NCI-H146 (cell line): ENCODE measurements at places on chromosomes 2 and 18.

DNA sequence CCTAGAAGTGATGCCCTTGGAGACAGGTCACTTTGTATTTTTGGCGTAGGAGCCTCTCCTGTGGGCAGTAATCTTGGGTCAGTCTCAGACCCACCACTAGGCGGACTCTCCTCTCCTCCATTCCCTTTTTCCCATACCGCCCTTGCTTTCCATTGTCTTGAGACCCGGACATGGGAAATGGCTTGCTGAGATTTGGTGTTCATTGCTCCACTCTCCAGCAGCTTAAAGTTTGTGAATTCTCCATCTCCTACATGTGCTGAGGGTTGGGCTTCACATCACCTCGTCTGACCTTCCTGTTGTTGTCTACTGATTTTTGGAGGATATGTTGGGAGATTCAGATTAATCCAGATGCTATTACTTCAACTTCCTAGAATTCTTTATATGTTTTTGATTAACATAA lies 159.2 kb upstream of the RAB12 start:
- DNase-seq: peak; percentile 40

GRCh38 chr2:173511942-173512341 lies 157.3 kb downstream of the CDCA7 start:
- no peak for DNase-seq

GRCh38 chr2:241033336-241033987 lies 35.0 kb downstream of the SNED1 start:
- DNase-seq: no peak

DNA sequence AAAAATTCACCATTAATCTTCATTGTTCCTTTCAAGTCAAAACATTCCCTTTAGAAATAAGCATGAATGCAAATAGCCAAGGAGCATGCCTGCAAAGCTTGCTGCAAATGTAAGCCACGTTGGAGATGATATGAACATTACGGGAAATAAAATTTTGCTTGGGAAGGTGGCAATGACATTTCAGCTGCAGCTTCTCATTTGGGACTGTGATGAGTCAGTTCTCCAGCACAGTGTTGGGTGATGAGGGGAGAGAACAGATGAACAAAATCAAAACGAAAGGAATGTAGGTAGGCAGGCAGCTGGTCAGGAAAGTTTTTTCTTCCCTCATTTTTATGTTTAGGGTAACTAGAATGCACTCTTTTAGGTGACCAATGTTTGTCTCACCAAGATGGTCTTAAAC lies 65.3 kb upstream of the CHRNA1 start:
- no peak for DNase-seq

- DNase-seq: peak; percentile 5
Observed at GRCh38 chr2:26807788-26808460, 22.1 kb downstream of the CENPA start.

DNA sequence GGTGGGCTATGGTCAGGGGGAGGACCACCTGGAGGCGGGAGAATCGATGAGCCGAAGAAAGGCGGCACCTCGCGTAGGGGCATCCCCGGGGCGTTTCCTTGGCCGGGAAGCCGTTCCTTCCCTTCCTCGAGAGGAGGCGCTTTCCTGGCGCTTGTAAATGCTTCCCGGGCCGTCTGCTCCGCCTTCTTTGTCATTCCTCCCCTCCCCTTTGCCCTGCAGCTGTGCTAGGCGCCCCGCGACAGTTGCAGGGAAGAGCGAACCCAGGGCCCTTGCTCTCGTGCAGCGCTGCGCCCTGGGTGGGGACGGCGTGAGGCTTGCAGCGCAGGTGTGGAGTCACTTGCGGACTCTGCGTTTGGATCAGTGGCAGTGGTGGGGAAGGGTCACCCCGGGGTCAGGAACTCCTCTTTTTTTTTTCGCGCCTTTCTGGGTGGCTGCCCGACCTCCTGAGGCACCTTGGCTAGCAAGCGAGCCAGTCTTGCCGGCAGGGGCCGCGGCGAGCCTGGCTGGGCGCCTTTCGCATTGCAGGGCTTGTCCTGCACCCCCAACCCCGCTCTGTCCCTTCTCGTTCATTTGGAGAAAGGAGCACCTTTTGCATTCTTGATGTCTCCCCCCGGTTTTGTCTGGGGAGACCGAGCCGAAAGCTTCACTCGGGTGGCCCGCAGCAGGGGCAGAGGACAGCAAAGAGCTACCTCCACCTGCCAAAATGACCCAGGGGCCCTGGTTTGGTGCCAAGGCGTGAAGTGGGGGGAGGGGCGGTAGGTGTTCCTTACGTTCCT lies 858 bp downstream of the KCNS3 start:
- DNase-seq: peak; percentile 52

DNA sequence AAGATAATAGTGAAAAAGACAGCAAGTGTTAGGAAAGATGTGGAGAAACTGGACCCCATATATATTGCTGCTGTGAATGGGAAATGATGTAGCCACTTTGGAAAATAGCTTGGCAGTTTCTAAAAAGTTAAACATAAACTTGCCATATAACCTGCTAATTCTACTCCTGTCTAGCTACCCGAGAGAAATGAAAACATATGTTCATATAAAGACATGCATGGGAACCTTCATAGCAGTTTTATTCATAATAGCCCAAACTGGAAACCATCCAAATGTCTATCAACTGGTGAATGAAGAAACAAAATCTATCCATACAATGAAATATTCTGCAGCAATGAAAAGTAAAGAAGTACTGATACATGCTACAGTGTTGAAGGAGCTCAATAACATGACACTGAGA lies 50.4 kb upstream of the NABP1 start:
- no peak for DNase-seq

DNA sequence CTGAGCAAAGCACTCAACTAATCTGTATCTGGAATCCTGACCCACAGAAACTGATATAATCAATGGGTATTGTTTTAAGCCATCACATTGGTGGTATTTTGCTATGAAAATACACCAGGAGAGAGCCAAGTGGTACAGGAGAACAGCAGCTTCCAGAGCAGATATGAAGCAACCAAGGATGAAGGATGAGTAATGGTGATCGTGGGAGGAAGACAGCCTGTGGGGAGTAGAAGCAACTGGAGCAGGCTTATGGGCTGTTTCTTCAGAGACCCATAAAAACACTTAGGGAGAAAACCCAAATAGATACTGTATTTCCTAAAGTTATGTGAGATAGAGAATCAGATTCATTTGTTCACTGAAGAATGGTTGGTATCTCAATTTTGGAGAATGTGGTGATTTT lies 330.8 kb downstream of the NUP35 start:
- no peak for DNase-seq

- DNase-seq: no peak
Observed at GRCh38 chr2:197378086-197378485, 56.7 kb downstream of the SF3B1 start.

GRCh38 chr18:10499230-10499629 lies 26.6 kb upstream of the NAPG start:
- DNase-seq: no peak

GRCh38 chr18:8776013-8776943 lies 70.9 kb downstream of the MTCL1 start:
- DNase-seq: no peak

DNA sequence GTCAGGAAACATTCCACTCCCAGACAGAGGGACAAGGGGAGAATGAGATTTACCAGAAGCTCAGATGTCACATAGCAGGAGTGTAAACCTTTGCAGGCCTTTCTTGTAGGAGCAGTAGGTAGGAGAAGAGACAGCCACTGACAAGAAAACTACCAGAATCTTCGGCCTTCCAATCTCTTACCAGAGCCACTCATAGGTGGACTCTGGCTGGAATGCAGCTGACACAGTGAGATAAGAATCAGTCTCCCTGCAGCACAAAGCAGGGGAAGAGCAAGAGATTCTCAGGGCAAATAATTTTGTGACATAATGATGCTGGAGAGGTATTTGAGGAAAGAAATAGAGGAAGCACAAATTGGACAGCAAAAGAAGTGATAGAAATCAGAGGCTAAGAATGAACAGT lies 1534.5 kb downstream of the DPP10 start:
- no peak for DNase-seq

DNA sequence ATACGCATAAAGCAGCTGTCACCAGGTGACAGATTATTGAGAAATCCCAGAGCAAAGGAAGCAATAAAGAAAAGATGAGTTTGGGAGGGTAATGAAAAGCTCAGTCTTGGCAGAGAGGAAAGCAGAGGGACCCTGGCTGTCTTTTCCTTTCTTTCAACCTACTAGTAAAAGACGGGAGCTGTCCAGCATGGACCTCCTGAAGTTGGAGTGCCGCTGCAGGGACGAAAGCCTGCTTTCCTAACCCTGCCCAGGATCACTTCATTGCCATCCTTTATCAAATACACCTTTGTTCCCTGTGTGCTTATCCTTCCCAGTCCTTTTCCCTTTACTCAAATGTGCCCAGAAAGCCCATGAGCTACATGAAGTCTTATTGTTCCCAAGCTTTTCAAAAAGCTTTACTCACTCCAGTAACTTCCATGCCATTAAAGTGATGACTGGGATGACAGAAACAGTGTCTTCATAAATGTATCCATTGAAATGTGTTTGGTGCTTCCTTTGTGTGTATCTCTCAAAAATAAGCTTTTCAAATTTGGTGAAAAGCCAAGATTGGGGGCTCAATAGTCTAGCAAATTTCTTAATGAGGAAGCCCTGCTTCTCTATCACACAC lies 3.7 kb upstream of the SPR start:
- no peak for DNase-seq

DNA sequence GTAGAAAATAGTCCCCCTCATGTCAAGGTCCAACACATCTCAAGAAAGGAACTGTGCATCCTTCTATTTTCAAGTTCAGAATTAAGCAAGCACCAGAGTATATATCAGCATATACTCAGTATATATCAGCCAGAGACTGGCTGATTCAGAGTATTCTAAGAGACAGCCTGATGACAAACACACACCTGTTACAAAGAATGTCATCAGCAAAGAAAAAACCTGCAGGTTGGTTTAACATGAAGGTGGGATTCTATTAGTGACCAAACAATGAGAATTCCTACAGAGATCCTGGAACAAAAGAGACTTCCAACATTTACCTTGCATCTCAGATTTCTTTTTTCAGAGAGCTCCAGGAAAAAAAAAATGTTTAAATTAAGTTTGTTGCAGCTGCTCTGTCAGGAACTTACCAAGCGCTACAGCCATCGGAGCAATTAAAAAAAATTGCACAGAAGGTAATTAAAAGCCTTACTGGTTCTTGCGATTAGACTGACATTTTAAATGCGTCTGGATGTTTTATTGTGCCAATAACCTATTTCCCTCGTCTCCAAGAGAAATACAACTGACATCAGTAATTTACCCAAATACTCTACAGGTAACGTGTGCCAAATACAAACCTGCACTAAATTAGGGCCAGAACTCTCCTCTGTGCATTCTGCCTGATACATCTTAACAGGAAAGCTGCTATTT lies 218.1 kb downstream of the HNMT start:
- DNase-seq: peak; percentile 88

GRCh38 chr2:146978577-146979555 lies 866.0 kb upstream of the ACVR2A start:
- no peak for DNase-seq

GRCh38 chr2:215748446-215748845 lies 264.9 kb downstream of the MREG start:
- DNase-seq: no peak

DNA sequence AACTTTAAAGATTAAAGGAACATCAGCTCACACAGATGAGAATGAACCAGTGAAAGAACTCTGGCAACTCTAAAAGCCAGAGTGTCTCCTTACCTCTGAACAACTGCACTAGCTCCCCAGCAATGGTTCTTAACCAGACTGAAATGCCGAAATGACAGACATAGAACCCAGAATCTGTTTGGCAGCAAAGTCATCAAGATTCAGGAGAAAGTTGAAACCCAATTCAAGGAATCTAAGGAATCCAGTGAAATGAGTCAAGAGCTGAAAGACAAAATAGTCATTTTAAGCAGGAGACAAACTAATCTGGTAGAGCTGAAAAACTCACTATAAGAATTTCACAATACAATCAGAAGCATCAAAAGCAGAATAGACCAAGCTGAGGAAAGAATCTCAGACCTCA lies 72.0 kb downstream of the STRADB start:
- DNase-seq: no peak

DNA sequence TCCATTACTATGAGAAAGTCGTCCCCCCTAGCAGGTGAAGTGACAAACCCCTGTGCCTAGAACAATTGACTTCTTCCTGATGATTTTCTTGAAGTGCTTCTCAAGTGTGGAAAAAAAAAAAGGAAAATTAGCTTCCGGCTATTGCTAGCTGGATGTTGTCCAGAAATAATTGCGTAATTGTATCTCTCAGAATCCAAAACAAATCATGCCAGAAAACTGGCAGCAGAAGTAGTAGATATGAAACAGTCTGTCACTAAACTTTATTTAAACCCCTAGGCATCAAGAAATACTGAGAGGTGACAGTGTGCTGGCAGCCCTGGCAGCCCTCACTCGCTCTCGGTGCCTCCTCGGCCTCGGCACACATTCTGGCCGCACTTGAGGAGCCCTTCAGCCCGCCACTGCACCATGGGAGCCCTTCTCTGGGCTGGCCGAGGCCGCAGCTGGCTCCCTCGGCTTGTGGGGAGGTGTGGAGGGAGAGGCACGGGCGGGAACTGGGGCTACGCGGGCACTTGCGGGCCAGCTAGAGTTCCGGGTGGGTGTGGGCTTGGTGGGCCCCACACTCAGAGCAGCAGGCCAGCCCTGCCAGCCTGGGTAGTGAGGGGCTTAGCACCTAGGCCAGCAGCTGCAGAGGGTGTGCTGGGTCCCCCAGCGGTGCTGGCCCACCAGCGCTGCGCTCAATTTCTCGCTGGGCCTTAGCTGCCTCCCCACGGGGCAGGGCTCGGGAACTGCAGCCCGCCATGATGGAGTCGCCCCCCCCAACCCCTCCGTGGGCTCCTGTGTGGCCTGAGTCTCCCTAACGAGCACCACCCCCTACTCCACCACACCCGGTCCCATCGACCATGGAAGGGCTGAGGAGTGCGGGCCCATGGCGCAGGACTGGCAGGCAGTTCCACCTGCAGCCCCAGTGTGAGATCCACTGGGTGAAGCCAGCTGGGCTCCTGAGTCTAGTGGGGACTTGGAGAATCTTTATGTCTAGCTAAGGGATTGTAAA lies 80.5 kb upstream of the ABCA12 start:
- no peak for DNase-seq

GRCh38 chr18:59001721-59002120 lies 137.0 kb downstream of the ZNF532 start:
- no peak for DNase-seq

GRCh38 chr18:37493352-37493935 lies 72.2 kb downstream of the CELF4 start:
- DNase-seq: no peak

GRCh38 chr2:37617119-37617892 lies 54.1 kb downstream of the CDC42EP3 start:
- DNase-seq: peak; percentile 86

- no peak for DNase-seq
Observed at GRCh38 chr2:233912691-233913423, 4.3 kb upstream of the TRPM8 start.

DNA sequence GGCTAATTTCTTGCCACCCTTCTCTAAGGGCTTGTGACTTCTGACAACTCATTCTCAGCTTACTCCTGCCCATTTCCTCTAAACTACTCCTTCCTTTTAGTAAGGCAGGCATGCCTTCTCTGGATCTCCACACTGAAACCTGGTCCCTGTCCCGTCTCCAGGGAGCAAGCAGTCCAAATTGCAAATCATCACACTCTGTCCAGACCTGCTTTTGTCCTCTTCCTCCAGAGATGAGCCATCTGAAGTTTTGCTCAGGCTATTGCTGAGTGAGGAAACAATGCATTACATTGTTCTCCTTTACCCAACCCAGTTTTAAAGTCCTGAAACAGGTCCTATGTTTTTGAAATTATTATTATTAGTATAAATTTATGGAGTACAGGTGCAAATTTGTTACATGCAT lies 57.3 kb downstream of the ARHGAP25 start:
- DNase-seq: no peak

- no peak for DNase-seq
Observed at GRCh38 chr2:129733041-129733440, 246.4 kb upstream of the RAB6C start.
